ENCODE measurements at places on chromosomes 5 and 9. TPM values are rescaled to one million over a fixed set of nuclear protein-coding genes. Genes with fewer than 3 reads are reported as not detected.

Gene PLAC8L1
- total RNA-seq, result not detected

Gene GGTA1
- not detected for total RNA-seq

Gene ARL14EPL
- total RNA-seq, result not detected

Gene C5orf52
- total RNA-seq, result not detected

Gene INSYN2B
- total RNA-seq, result 24.0 TPM

Gene MEGF10
- total RNA-seq, result under 0.01 TPM

Gene CNTFR
- not detected for total RNA-seq

Gene GRAMD2B
- total RNA-seq, result 34.7 TPM

Gene ANKRD34B
- not detected for total RNA-seq

Gene HRH2
- total RNA-seq, result not detected

Gene CDC20B
- 0.56 TPM for total RNA-seq

Gene ACTBL2
- total RNA-seq, result 0.19 TPM

Gene WNK2
- total RNA-seq, result not detected

Gene PLEKHG4B
- total RNA-seq, result 0.38 TPM

Gene SPINK4
- total RNA-seq, result not detected

Gene IRGM
- not detected for total RNA-seq

Gene PCDHAC2
- total RNA-seq, result 0.19 TPM

Gene GAS1
- total RNA-seq, result 3.8 TPM

Gene TLR4
- total RNA-seq, result 58.5 TPM

Gene SUSD3
- total RNA-seq, result 0.19 TPM

Gene HAUS6
- 19.9 TPM for total RNA-seq

Gene FAM193B
- total RNA-seq, result 9.8 TPM

Gene SPATA31C1
- total RNA-seq, result not detected

Gene PLCXD3
- under 0.01 TPM for total RNA-seq

Gene ZNF79
- total RNA-seq, result 15.2 TPM

Gene PCDHA4
- 0.19 TPM for total RNA-seq

Gene PCDHGA4
- 8.2 TPM for total RNA-seq

Gene OR1J2
- not detected for total RNA-seq

Gene C9orf152
- total RNA-seq, result under 0.01 TPM

Gene REEP2
- 7.5 TPM for total RNA-seq

Gene RBM22
- total RNA-seq, result 25.5 TPM

Gene ADCY2
- total RNA-seq, result not detected

Gene CACNA1B
- total RNA-seq, result under 0.01 TPM

Gene NMUR2
- total RNA-seq, result not detected

Gene TAF11L9
- total RNA-seq, result not detected

Gene IRF1
- 17.8 TPM for total RNA-seq

Gene LHX2
- 0.19 TPM for total RNA-seq

Gene RASGEF1C
- not detected for total RNA-seq

Gene DNAJC25
- 13.0 TPM for total RNA-seq

Gene FOXD4L4
- total RNA-seq, result under 0.01 TPM

Gene LRRC19
- total RNA-seq, result not detected
